ENCODE measurements at places on chromosomes 4 and X.

- no peak for DNase-seq
These were observed 1.6 kb downstream of the SLC10A6 start for GRCh38 chr4:86847571-86847970.

DNA sequence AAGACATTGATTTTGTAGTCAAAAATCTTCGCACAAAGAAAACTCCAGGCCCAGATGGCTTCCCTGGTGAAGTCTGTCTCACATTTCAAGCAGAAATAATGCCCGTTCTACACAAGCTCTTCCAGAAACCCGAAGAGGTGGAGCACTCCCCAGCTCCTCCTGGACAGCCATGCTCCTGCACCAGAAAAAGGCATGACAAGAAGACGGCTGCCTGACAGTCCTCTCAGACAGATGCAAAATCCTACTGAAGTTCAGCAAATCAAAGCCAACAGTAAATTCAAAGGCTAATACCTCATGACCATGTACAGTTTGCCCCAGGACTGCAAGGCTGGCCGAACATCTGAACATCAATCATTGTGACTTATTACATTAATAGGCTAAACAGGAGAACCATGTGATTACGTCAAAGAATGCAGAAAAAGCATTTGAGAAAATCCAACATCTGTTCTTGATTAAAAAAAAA lies 30.8 kb upstream of the MXD4 start:
- DNase-seq = peak; percentile 45

GRCh38 chr4:38696697-38697096 lies 32.7 kb downstream of the KLF3 start:
- DNase-seq = no peak

DNA sequence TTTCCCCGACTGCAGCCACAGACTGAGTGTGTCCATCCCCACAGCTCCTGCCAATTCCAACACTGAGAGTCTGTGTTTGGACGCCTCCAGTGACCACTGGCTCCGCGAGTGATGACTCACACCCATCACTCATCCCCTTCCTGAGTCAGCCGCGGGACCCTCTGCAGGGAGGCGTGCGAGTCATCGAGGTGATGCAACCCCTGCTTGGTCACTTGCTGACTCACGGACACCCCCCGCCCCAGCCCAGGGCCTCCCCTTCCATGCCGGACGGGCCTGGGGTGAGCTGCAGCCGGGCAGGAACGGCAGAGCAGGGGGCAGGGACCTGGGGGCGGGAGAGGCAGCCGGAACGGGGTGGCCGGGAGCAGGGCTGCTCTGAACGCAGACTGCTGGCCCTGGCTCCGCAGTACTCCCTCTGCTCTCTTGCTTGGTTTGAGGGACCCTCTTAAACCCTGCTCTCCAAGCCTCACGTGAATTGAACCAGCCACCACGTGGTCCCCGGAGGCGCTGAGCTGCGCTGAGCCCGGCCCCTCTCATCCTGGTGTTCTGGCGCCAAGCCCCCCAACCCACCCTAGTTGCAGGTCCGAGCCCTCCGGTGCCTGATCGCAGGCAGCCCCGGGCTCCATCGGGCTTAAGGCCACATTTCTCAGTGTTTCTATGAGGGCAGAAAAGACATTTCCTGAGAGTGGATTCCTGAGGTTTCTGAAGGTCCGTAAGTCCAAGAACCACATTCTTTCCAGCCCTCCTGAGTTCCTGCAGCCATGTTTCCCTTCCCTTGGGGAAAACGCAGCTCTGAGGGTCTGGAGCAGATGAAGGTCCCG lies 32.4 kb downstream of the FGFRL1 start:
- DNase-seq = peak; percentile 99

GRCh38 chrX:146707781-146708180 lies 101.8 kb upstream of the CXorf51B start:
- DNase-seq = no peak

GRCh38 chr4:107824350-107825071 lies at the start of gene SGMS2:
SGMS2 (plus strand) TSS chr4:107824932; CDS start chr4:107895554, 70,622 bp downstream.
- peak; percentile 91 for DNase-seq

All from fibroblast of gingiva (primary cell).